ENCODE measurements at places on chromosomes 6 and 20.

GRCh38 chr6:35260591-35261570 lies 1.3 kb downstream of the ZNF76 start:
- DNase-seq = no peak

DNA sequence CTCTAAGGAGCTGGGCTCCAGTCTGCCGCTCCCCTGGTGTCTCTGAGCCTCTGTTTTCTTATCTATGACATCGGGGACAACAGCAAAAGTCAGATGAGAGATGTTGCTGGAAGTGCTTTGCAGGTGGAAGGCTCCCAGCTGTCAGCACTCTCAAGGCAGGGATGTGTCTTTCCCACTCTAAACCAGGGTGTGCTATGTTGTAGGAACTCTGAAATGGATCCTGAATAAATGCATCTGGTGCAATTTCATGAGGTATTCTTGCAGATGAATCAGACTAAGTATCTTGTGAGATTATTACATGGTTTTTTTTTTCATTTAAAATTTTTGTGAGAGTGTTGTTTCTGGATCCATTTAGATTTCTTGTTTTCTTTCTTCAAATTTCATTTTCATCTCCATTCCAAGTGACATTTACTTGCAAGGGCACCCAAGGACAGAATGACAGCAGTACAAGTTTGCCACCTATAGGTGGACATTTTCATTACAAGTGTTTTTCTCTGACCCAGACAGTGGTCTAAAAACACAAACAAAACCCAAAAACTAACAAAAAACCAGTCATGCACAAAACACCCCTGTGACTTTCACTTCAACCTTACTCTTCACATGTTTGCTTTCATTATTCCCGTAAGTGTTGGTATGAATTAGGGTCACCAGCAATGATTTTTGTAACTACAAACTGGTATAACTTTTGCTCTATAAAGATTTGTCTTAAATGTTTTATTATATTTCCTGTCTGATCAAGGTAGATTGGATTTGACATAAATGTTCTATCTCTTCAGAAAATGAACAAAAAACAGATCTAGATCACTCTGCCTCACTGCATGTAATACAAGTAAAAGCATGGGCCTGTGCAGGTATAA lies 14.7 kb upstream of the SIM1 start:
- no peak for DNase-seq

DNA sequence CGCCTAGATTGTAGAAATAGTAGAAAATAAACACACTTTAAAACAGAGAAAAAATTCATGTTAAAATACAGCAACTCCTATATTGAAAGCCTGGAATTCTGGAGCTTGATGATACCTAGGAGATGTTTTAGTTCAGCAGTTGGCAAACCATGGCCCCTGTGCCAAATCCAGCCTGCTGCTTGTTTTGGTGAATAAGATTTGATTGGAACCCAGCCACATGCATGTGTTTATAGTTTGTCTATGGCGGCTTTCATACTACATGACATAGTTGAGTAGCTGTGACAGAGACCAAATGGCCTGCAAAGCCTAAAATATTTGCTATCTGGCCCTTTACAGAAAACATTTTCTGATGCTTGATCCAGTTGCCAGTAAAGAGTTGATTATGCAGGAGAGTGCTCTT lies 57.2 kb downstream of the PAX1 start:
- DNase-seq = no peak

- no peak for DNase-seq
Measured at GRCh38 chr20:2507464-2507863, 1.3 kb downstream of the ZNF343 start.

DNA sequence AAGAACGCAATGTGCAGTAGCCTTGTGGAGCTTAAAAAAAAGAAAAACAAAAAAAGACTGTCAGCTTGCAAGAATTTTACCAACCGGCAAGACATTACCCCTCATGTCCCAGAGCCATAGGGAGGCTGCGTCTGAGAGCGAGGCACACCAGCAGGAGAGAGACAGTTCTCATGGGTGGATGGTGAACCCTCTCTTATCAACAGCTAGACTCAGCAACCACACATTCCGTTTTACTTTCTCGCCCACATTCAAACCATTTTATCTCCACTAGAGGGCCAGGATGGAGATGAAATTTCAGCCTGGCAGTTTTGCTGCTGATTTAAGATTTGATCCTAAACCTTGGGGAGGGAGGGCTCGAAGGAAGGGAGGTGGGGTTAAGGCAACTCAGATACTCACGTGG lies 247.0 kb downstream of the ATXN1 start:
- peak; percentile 26 for DNase-seq

- no peak for DNase-seq
Measured at GRCh38 chr6:114064862-114065261, 93.9 kb upstream of the HDAC2 start.

- DNase-seq = no peak
Measured at GRCh38 chr20:15986690-15987089, 586.6 kb downstream of the KIF16B start.

GRCh38 chr6:164097551-164098398 lies 683.3 kb downstream of the QKI start:
- no peak for DNase-seq

GRCh38 chr20:63409066-63409833 lies 48.1 kb upstream of the CHRNA4 start:
- no peak for DNase-seq

GRCh38 chr6:49497304-49497703 lies 2.4 kb upstream of the GLYATL3 start:
- no peak for DNase-seq

DNA sequence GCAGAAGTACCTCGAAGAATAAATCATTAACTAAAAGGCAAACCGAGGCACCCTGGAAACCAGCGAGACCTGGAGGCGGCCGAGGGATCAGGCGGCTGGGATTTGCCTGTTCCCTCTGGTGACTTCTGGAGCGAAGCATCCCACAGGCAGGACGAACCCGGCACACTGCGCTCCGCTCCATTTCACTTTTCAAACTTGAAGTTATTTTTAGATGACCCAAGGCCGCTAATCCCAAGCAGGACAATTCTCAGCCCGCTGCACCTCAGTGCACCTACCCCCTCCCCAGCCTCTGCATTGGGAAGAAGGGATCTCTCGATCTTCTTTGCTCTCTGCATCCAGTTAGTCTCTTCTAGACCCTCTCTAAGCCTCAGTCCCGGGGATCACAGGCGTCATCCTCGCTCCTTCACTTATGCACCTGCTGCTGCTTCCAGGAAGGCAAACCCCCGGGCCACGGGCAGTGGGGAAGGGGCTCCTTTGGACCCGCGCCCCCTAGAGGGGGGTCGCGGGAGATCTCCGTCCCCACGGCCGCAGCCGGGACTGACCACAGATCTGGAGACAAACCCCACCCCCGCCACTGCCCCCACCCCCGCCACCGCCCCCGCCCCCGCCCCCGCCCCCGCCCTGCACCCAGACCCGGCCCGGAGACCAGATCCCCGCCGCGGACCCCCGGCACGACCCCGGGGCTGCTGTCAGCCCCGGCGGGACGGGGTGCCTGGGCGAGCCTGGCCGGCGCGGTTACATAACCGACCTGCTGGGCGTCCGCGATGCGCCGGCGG lies 636 bp downstream of the RCAN2 start:
- peak; percentile 51 for DNase-seq

GRCh38 chr20:35539756-35540212 lies 2.1 kb upstream of the ERGIC3 start:
- no peak for DNase-seq

- no peak for DNase-seq
Measured at GRCh38 chr6:97947841-97948240, 664.8 kb upstream of the MMS22L start.

- DNase-seq = no peak
Measured at GRCh38 chr20:47300071-47300470, 56.4 kb downstream of the ZMYND8 start.

DNA sequence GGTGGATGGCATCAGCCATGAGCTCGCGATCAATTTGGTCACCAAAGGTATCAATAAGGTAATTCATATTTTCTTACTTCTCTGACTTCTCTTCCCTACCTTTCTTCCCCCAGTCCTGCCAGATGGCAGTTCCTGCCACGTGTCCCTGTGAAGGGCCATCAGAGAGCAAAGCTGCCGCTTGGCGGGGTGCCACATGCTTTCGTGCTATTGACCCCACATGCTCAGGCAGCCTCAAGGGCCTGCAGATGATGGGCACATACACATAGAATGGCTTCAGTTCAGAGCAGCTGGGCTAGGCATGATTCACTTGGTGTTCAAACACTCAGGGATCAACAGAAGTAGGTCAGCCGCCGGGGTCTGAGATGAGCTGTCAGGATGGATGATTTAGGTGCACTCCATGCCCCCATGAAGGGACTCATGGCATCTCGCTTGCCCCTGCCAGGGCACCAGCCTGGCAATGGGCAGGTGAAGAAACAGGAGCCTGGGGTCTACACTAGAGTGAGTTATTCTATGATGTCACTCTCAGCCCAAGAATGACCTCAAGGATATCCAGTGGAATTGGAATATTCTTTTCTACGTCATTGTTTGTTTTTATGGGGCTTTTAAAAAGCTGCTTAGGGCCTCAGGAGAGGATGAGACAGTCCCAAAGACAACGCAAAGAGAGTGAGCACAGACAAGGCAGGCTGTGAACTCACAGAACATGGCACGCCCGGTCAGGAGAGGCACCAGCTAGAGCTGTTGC lies 25.5 kb downstream of the BANF2 start:
- DNase-seq = no peak

- no peak for DNase-seq
Measured at GRCh38 chr6:72140795-72141194, 254.4 kb downstream of the RIMS1 start.

GRCh38 chr20:21272279-21272678 lies 30.9 kb upstream of the XRN2 start:
- DNase-seq = no peak

DNA sequence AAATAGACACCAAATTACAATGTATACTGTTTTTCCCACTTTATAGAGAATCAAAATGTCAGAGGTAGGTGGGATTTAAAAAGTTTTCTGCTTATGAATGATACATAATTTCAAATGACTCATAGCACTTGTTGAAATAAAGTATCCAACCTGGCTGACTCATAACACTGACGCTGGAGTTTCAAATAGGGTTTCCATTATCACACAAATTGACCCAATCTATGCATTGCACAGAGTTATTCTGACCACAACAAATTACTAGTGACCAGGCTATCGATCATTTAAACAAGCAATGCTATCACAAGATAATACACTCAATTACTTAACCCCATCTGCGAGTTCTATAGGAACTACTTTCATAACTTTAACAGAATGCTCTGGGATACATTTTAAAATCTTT lies 31.9 kb upstream of the PRELID3B start:
- DNase-seq = no peak

DNA sequence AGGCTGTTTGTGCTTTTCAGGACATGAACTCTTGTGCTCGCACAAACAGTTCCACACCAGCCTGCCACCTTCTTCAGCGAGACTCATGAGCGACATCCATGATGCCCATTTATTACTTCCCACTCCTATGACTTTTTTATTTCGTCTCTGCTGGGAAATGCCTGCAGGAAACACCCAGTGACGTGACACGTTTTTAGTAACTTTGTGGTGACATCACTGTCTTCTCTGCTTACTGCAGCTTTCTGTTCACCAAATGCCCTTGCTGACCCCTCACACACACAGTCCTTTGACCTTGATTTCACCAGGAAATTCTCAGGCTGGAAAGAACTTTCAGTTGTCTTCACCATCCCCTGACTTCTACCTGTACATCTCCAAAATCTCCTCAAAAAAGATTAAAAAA lies 8.9 kb downstream of the TRIM40 start:
- DNase-seq = no peak

DNA sequence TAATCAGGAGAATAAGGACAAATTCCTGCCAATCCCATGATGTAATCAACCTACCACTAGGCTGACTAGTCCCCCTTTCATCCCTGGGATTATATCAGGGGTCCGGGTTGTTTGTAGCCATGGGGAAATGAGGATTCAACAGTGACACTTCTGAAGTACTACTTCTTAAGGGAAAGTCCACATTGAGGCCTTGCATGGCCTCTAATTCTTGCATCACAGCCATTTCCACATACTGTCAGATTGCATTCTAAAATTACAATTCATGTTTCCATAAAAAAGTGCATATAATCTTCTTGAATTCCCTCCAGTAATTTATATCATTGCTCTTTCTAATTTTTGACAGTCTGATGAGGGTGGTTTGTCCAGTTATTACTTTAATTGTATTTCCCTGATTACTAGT lies 184.2 kb downstream of the PHF3 start:
- DNase-seq = no peak

DNA sequence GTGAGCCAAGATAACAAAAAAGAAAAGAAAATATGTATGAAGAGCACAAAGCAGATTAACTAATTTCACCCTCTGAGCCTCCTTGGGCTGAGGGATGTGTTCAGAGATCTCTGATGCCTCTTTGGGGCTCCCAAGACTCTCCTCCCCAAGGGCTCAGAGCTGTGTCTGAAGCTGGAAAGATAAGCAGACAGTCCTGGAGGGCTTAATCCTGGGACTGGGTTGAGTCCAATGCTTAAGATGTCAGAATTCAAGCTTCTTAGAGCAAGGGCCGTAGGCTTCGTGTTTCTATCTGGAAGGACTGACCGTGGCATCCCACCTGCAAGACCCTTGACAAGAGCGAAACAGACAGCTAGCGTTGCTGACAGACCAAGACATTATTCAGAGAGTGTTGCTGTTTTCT lies 229.0 kb downstream of the ZMYND8 start:
- no peak for DNase-seq

DNA sequence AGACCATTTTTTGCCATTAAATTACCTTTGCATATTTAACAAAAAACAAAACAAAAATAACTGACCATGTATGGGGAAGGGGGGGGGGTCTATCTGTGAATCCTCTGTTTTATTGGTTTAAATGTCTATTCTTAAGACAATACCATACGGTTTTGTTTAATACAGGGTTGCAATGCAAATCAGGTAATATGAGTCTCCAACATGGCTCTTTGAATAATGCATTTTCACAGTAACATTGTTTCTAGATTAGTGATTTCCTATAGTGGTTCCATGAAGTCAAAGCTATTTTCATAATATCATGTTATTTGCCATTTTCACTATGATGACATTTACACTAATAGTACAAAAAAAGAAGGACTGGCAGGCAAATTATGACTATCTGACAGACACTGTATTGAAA lies 64.7 kb upstream of the LYRM2 start:
- no peak for DNase-seq

GRCh38 chr6:44305200-44305725 lies 7.9 kb downstream of the AARS2 start:
- no peak for DNase-seq

GRCh38 chr6:96856856-96857255 lies 19.6 kb upstream of the GPR63 start:
- DNase-seq = no peak

- DNase-seq = no peak
Measured at GRCh38 chr6:169163411-169163901, 90.2 kb downstream of the THBS2 start.

- DNase-seq = no peak
Measured at GRCh38 chr6:131125431-131125830, 9.8 kb upstream of the AKAP7 start.

GRCh38 chr6:87322304-87323212 lies at the start of gene SMIM8:
Gene SMIM8, plus strand, starts transcription at chr6:87322588. Its CDS starts 14,444 bp downstream, at chr6:87337032.
- DNase-seq = peak; percentile 85

- DNase-seq = no peak
Measured at GRCh38 chr6:89690944-89691324, 52.4 kb upstream of the LYRM2 start.

- no peak for DNase-seq
Measured at GRCh38 chr6:20135677-20136268, 76.5 kb downstream of the MBOAT1 start.

- DNase-seq = peak; percentile 14
Measured at GRCh38 chr6:53134601-53135235, 13.9 kb downstream of the GCM1 start.
